ENCODE measurements at places on chromosomes 7 and 10.
A peak's percentile ranks its signal among the peaks of the same experiment; 100 is the strongest.

GRCh38 chr10:87634311-87634710 is 25.4 kb upstream of the PAPSS2 start:
- peak; percentile 30 for DNase-seq

DNA sequence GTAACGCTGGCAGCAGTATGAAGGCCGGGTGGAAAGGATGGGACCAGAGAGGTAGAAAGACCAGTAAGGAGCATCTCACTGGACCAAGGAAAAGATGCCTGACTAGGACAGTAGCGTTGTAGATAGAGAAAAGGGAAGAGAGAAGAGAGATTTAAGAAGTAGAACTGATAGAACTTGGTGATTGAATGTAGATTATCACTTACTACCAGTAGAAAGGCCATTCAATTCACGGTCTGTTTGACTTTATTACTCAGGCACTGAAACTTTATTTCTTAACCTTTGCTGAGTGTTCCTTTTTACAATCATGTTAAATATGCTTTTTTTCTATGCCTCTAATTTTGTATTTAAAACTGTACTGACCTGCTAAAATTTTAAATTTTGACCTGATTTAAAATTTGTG is 12.2 kb downstream of the MCU start:
- DNase-seq = no peak

- no peak for DNase-seq
Observed at GRCh38 chr7:124724507-124725192, 40.9 kb downstream of the GPR37 start.

- no peak for DNase-seq
Observed at GRCh38 chr7:71509381-71509780, 377.4 kb downstream of the GALNT17 start.

- DNase-seq = no peak
Observed at GRCh38 chr10:28569506-28570159, 36.7 kb downstream of the WAC start.

DNA sequence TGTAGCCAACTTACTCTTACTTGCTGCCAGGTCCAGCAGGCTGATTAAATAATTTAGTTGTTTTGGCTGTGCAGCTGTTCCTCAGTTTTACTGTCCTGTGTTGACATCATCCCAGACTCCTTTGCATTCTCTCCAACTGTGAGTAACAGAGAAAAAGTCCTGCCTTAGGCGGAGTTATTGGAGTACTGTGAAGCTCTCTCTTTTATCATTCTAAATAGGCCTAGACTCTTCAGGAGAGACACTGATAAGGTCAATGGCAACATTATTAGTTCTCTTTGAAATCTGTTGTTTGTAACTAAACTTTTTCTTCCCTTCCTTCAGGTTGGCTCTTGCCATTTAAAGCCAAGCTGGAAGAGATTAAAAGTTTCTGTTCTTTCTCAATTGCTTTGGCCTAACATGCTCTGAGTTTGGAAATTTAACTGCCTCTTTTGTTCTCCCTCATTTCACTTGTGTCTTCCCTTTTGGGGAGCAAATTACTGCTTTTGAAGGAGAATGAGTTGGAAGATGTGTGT is 215.7 kb upstream of the CSTF2T start:
- DNase-seq = no peak

GRCh38 chr7:8724080-8724718 is 290.8 kb downstream of the NXPH1 start:
- DNase-seq = no peak

GRCh38 chr7:145431834-145432233 is 596.0 kb upstream of the TPK1 start:
- no peak for DNase-seq

DNA sequence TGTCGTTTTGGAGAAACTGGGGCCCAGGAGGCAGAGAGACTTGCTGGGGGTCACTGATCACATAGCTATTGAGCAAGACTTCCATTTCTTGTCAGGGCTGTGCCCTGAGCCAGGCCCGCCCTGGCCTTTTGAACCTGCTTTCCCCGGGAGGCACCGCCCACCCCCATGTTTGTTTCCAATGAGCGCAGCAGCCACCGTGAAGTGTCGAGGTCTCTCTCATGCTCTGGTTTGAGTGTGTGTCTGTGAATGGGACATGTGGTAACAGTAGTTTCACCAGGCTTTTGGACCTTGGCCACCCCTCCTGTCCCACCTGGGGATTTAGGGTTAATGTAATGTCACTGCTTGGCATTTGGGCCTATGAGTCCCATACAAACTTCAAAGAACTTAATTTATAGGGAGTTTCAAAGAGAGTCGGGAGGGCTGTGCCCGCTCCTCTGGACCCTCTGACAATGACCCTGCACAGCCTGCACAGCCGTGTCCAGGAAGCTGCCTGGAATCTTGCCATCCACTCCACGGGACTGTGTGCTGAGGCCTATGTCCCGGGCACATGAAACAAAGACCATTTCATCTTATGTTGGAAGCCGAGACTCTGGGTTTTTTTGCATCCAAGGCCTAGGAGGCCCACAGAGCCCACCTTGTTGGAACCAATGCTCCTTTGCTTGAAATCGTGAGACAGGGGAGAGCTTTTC is 6.3 kb downstream of the PRF1 start:
- no peak for DNase-seq

GRCh38 chr7:2051707-2052656 is 180.8 kb downstream of the MAD1L1 start:
- DNase-seq = no peak
